ENCODE measurements at places on chromosomes 7 and 10. TPM values are rescaled to one million over a fixed set of nuclear protein-coding genes. Genes with fewer than 3 reads are reported as not detected.

TRIP6 gene
- polyA plus RNA-seq, result 62.2 TPM

NRP1 gene
- 145 TPM for polyA plus RNA-seq

LIPM gene
- not detected for polyA plus RNA-seq

ANXA8L1 gene
- polyA plus RNA-seq, result 0.39 TPM

ANXA8 gene
- polyA plus RNA-seq, result 0.92 TPM

CYP3A5 gene
- 0.81 TPM for polyA plus RNA-seq
